H54 (cell line): ENCODE measurements at places on chromosomes 5 and 9.

DNA sequence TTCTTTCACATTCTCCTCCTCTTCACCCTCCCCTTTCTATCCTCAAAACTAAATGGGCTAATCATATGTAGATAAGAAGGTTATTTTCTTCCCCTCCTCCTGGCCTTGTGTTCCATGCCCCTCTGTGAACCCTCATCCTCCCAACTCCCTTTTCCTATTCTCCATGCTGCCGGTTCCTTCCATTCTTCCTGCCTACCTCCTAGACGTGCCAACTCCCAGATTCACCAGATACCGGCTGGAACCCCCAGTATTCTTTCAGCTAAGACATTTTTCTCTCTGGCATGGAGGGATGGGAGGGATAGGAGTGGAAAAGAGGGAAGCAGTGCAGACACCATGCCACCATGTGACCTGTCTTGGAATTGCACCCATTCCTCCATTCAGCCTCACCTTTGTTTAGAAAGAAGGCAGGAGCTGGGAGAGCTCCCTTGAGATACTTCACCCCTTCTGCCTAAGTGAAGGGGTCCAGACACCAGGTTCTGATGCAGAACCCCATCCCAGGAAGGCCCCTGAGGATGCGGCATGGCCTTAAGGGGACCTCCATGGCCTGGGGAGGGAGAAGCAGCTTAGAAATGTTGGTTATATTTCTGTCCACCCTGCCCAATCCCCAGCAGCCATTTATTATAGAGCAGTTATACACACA is 4.8 kb downstream of the DNAJB5 start:
- DNase-seq, result peak; percentile 45

DNA sequence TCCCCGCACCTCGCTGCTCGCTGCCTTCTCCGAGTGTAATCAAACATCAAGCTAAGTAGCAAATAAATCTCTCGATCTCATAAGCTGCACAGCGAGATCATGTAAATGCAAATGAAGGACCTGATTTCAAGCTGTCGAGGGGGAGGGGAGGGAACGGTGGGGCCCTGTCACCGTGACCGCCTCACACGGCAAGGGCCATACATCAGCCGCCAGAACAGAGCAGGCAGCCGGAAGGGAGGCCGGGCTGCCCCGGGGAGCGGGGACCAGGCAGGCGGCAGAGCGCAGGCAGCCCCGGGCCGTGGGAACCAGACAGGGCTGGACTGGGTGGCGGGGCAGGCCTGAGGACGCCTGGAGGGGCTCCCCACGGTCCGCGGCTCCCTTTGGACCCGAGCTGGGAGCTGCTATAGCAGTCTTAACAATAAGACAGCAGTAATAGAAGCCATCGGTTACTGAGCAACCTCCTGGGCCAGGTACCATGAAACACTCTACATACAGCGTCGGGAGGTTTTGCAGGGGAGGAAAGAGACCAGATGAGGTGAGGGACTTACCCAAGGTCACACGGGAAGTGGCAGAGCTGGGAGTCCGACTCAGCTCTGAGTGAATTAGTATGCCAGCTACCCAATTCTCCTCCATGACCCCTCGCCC is 76.8 kb downstream of the CFAP77 start:
- no peak for DNase-seq

- no peak for DNase-seq
Observed at GRCh38 chr5:145661737-145662485, 173.2 kb downstream of the PRELID2 start.

DNA sequence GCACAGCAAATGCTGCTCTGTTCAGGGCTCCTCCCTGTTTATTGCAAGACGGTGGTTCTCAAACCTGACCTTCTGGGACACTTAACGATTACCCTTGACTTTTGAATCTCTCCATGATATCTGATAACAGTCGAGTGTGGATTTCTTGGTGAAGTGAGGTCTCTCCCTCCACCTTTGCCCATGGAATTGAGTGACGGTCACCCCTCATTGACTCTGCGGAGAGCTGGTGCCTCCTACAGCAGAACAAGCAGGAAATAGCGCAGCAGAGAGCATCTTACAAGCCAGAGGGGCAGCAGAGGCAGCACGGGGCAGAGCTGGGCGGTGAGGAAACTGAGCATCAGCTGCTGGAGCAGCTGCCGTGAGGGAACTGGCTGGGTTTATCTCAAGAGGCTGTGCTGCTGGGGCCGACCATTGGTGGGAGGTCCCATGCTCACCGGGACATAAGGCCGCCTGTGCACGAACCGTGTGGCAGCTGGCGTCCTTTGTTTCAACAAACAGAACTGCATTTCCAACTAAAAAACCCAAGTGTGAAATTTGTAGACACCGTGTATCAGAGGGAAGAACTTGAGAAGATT is 189.8 kb downstream of the MTRR start:
- no peak for DNase-seq

DNA sequence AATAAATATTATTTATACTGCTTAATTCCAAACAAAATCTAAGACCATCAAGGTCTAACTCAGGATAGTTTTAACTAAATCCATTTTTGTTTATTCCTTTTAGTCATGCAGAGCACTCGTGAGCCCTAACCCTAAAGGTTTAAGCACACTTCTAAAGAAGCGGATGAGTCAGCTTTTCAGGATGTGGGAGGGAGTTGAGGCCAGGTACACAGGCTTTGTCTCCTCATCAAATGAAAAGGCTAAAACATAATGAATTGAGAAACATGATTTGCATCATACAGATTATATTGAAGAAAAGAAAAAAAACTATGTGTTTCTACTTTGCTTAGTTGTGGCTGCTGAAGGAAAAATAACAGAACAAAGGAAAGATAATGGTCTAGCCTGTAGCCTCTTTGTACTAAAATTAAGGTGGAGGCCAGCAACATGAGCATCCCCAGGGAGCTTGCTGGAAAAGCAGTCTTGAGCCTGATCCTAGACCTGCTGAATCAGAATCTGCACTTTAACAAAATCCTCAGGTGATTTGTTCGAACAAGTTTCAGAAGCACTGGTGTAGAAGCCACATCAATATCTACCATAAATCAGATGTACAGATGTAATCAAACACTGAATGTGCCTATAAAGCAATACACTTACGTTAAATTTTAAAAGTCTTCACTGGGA is 21.1 kb upstream of the ISCA1 start:
- DNase-seq, result no peak
